Natural killer cell (primary cell): ENCODE measurements at places on chromosomes 12 and 14. TPM values are rescaled to one million over a fixed set of nuclear protein-coding genes. Genes with fewer than 3 reads are reported as not detected.

RERGL gene
- not detected for total RNA-seq

KCNJ8 gene
- not detected for total RNA-seq

PKP2 gene
- 0.52 TPM for total RNA-seq

ANKRD33 gene
- total RNA-seq = not detected

RNASE4 gene
- 0.68 TPM for total RNA-seq

DNA sequence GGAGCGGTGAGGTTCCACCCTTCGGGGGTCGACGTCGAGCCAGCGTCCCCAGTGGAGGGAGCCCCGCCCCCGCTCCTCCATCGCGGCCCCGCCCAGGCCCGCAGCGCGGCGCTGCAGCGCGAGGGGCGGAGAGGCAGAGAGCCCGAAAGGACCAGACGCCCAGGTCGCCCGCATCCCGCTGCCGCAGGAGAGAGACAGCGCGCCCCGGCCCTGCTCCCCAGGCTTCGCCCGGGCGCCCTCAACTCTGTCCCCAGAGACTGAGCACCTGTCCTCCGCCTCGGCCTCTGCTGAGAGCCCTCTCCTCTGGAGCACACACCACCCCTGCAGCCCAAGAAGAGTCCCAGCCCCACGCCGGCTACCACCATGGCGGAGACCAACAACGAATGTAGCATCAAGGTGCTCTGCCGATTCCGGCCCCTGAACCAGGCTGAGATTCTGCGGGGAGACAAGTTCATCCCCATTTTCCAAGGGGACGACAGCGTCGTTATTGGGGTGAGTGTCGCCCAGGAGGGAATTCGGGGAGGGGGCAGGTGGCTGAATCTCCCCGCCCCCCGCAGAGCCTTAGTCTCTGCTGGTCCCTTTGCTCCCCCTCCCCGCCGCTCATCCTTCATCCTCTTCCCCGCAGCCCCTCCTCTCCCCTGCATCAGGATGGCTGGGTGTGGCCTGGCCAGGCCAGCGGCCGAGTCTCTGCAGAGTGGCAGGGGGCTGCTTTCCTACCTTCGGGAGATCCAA, at the start of gene KIF5A:
Gene KIF5A, plus strand, starts transcription at position 136 of the 732 bp plus-strand sequence. Its CDS starts 228 bp downstream, at position 364.
- H3K27me3 ChIP-seq = peaks cover 14% of the 10 kb centered on the region
- H3K27ac ChIP-seq = no peak within 1 kb of the TSS

GRCh38 chr12:7118881-7119280, 9.8 kb downstream of the RBP5 start:
- H3K36me3 ChIP-seq = peaks cover 19% of the 10 kb centered on the region
- no peaks in the 10 kb centered on the region for H3K4me1 ChIP-seq
- H3K27ac ChIP-seq = no peak overlapping the region
- no peaks in the 10 kb centered on the region for H3K27me3 ChIP-seq

DNA sequence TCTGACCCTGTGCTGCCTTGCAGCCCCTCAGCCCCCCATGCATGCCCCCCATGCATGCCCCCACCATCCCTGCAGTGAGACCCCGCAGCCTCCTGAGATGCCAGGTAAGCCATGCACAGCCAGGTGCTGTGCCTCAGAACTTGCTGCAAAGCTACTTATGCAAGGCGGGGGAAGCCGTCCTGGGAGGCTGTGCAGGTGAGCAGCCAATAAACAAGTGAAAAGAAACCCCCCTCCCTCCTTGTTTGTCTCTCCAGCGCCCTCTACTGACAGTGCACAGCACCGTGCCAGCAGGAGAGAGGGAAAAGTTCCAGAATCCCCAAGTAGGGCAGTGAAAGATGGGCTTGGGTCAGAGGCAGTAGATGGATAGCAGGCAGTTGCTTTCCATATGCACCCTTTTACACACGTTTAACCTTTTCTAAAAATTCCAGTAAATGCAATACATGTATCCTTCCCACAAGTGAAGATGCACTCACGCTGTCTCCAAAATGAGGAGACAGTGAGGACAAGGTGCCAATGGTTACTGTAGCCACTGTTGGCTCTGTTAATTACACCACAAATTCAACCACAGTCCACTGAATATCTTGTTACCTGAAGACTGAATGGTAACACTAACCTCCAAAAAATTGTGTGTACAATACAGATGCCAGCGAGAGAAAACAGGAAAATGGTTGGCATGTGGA, 18.0 kb downstream of the TNFAIP2 start:
- no peaks in the 10 kb centered on the region for H3K36me3 ChIP-seq
- H3K27ac ChIP-seq = no peak overlapping the region
- DNase-seq = no peak
- H3K4me3 ChIP-seq = no peak overlapping the region

DNA sequence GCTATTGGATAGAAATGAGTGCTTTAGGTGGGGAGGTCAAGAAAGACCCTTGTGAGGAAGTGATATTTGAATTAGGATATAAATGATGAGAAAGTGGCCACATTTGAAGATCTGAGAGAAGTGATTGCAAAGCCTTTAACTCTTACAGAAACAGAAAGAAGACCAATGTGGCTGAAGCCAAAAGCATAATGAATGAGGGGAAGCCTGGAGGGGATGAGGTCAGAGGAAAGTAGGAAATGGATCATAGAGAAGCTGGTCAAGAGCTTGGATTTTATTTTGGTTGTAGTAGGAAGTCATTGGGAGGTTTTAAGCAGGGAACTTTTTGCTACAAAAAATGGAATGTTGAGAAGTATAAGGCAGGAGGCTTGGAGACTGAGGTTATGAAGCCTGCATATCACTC, 3.5 kb upstream of the GYS2 start:
- H3K4me3 ChIP-seq = no peak overlapping the region
- no peaks in the 10 kb centered on the region for H3K27me3 ChIP-seq
- H3K27ac ChIP-seq = no peak overlapping the region
- DNase-seq = no peak
- no peaks in the 10 kb centered on the region for H3K36me3 ChIP-seq

- H3K4me1 ChIP-seq = no peaks in the 10 kb centered on the region
- H3K36me3 ChIP-seq = no peaks in the 10 kb centered on the region
- no peak overlapping the region for H3K4me3 ChIP-seq
- no peaks in the 10 kb centered on the region for H3K27me3 ChIP-seq
- DNase-seq = no peak
Measured at GRCh38 chr14:34085695-34086094, 134.8 kb upstream of the EGLN3 start.

- no peaks in the 10 kb centered on the region for H3K27me3 ChIP-seq
- H3K4me1 ChIP-seq = peaks cover 19% of the 10 kb centered on the region
- H3K36me3 ChIP-seq = no peaks in the 10 kb centered on the region
- no peak for DNase-seq
- H3K27ac ChIP-seq = no peak overlapping the region
Measured at GRCh38 chr12:117046011-117046369, 53.2 kb downstream of the TESC start.

- H3K27ac ChIP-seq = no peak overlapping the region
- DNase-seq = no peak
- no peaks in the 10 kb centered on the region for H3K36me3 ChIP-seq
- no peaks in the 10 kb centered on the region for H3K27me3 ChIP-seq
- no peaks in the 10 kb centered on the region for H3K4me1 ChIP-seq
Measured at GRCh38 chr12:127445581-127446139, 821.3 kb upstream of the TMEM132C start.

DNA sequence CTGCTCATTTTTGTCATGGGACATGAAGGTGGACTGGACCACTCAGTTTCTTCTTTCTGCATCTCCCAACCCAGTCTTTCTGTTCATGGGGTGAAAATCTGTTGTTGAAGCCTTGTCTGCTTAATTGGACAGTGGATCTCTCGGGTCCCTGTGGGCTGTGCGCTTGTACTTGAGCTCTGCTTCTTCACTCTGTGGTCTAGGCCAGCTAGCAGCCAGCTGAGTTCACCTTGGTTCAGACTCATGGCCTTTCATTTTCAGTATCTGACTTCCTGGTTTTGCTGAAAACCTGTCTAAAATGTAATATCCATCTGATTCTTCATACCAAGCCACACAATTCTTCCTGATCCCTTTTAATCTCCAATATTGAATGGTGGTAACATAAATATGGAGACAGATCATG, 117.2 kb downstream of the LRRK2 start:
- H3K27ac ChIP-seq = no peak overlapping the region
- no peaks in the 10 kb centered on the region for H3K4me1 ChIP-seq
- H3K36me3 ChIP-seq = no peaks in the 10 kb centered on the region
- H3K4me3 ChIP-seq = no peak overlapping the region
- no peak for DNase-seq

DNA sequence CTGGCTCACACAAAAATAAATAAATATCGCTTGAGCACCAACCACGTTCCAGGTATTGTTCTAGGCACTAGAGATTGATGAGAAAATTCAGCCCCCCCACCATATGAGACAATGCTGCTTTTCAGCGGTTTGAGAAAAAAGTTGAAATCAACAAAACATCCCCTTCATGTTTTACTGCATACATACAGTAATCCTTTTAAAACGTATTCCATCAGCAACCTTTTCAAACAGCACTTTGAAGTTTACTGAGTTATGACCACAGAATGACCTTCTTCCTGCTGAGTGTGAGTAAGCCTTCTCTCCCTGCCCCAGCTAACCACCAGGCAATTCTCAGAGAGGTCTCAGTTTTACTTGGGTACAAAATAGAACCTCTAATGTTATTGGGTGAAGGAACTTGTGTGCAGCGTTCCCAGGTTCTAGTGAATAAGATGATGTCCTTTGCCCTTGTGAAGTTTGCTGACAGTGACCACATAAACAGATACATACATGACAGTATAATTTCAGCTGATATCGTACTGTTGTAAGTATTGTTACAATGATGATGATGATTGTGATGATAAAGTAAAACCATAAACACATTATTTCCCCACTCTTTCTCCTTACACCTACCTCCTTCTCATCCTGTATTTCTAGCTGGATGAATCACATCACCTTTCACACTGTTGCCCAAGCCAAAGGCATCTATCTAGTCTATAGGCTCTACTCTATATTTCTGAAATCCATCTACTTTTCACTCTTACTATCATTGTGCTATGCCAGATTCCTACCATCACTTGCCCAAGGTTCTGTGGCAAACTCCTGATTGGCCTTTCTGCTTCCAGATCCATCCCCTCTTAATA, 124.4 kb upstream of the KRR1 start:
- peak overlapping the region; percentile 7 for H3K27ac ChIP-seq
- peaks cover under 1% of the 10 kb centered on the region for H3K4me1 ChIP-seq
- H3K27me3 ChIP-seq = no peaks in the 10 kb centered on the region

GRCh38 chr12:47312808-47313426, 233.2 kb upstream of the AMIGO2 start:
- H3K27ac ChIP-seq = no peak overlapping the region
- no peak overlapping the region for H3K4me3 ChIP-seq
- no peak for DNase-seq
- no peaks in the 10 kb centered on the region for H3K27me3 ChIP-seq
- H3K36me3 ChIP-seq = no peaks in the 10 kb centered on the region

DNA sequence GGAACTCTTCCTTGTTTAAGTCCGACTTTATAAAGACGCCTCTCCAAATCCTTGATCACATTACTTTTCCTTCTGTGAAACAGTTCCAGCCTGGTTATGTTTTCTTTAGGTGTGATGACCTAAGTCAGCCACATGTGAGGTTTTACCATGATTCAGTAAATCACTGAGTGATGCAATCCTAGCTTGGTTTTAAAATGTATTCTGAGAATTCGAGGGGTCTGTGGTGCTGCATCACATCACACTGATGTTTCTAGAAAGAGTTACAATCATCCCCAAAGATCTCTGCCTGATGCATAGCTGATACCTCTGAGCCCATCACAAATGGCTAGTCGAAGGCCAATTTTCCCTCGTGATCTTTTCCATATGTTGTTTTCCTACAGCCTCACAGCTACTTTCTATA, 152.7 kb downstream of the ANO2 start:
- no peak for DNase-seq
- H3K36me3 ChIP-seq = no peaks in the 10 kb centered on the region
- no peaks in the 10 kb centered on the region for H3K27me3 ChIP-seq
- H3K27ac ChIP-seq = no peak overlapping the region

- no peaks in the 10 kb centered on the region for H3K36me3 ChIP-seq
- no peak for DNase-seq
- no peak overlapping the region for H3K4me3 ChIP-seq
- H3K27ac ChIP-seq = no peak overlapping the region
- H3K4me1 ChIP-seq = no peaks in the 10 kb centered on the region
Measured at GRCh38 chr14:104109731-104110361, 24.3 kb downstream of the ASPG start.

DNA sequence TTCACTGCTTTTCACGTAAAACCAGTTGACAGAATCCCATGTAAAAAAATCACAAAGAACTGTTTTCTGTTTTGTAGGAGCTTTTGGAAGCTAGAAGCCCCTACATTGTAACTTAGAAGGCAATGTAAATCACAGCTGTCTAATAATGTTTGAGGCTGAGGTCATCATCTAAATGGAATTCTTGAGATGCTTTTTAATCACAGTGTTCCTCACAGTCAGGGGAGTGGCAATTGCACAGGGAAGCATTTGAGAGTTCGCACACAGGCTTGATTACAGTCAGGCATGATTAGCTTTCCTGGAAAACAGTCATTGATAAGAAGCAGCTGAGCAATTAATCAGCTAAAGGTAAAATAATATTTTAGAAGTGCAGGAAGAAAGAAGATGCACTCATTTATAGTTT, 2.9 kb downstream of the SLC17A8 start:
- no peaks in the 10 kb centered on the region for H3K36me3 ChIP-seq
- H3K4me1 ChIP-seq = no peaks in the 10 kb centered on the region
- DNase-seq = no peak
- no peaks in the 10 kb centered on the region for H3K27me3 ChIP-seq
- no peak overlapping the region for H3K4me3 ChIP-seq
- no peak overlapping the region for H3K27ac ChIP-seq

DNA sequence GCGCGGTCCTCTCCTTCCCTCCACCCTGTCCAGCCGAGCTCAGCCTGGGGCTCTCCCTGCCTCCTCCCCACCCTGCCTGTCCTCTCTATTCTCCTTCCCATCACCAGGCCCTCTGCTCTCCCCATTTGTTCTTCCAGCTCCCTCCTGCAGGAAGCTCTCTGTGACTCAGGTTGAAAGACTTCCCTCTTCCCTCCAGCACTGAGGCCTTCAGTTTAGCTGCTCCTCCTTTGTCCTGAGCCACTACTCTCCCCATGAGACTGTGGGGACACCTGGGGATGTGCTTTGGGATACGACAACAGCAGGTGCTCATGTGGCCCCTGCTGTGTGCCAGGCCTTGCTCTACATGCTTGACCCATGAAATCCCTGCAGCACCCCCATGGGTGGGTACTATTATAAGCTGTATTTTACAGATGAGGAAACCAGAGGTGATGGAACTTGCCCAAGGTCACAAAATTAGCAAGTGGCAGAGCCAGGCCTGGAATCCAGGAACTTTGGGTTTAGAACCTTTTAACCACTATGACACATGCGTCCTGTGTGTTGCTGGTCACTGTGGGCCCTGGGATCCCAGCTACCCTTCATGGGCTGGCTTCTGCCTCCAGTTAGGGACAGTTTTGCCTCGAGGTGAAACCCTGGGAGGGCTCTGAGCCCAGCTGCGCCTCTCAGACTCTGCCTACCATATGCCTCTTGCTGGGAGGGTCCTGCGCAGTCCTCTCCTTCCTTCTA, 5.5 kb downstream of the KRT80 start:
- H3K4me1 ChIP-seq = peaks cover 23% of the 10 kb centered on the region
- no peaks in the 10 kb centered on the region for H3K27me3 ChIP-seq
- no peak for DNase-seq
- H3K36me3 ChIP-seq = no peaks in the 10 kb centered on the region
- no peak overlapping the region for H3K4me3 ChIP-seq

GRCh38 chr12:7629465-7629864, 36.2 kb downstream of the APOBEC1 start:
- no peaks in the 10 kb centered on the region for H3K4me1 ChIP-seq
- peaks cover 3% of the 10 kb centered on the region for H3K27me3 ChIP-seq
- no peaks in the 10 kb centered on the region for H3K36me3 ChIP-seq
- H3K4me3 ChIP-seq = no peak overlapping the region
- DNase-seq = no peak
- no peak overlapping the region for H3K27ac ChIP-seq
